GM03348 (cell line): ENCODE measurements at places on chromosomes 2 and 18.

DNA sequence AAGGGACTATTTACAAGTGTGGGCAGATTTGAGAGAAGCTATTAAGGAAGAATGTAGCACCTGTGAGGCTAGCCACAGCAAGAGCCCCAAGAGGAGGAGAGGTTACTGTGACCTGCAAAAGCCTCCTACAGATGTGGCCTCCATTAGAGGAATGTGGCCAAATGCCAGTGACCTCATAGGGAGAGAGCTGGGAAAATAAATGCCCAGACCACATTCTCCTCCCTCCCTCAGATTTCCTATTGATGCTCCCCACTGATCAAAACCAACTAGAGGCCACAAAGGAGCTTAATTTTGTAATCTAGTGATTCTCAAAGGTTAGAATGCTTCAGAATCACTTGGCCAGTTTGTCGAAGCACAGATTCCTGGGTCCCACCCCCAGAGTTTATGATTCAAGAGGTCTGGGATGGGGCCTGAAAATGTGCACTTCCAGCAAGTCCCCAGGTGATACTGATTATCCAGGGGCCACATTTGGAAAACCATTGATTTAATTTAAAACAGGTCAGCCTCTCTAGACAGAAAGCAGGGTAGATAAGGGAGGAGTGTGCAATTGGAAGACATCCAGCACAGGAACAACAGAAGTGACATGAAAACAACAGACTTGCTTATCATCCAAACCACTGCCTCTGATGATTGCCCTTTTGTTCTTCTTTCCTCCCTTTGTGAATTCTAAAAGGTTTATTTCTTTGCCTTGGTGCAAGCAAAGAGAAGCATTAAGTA lies 61.2 kb upstream of the RBBP8 start:
- DNase-seq: no peak

DNA sequence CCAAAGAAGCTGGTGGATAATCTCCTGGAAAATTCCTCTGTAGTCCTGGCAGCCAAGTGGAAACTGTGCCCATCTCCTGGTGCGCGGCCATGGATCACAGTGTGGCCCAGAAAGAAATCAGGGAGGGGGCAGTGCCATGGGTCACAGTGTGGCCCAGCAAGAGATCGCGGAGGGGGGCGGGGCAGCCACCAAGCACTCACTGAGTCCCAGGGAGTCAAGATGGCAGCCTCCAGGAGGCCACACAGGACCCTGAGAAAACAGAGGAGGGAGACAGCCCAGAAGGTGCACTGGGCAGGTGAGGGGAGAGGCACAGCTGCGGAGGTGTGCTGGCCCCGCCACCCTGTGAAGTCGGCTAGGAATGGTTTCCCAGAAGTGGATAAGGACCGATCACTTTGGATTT lies 8.1 kb upstream of the ATP6V1B1 start:
- no peak for DNase-seq

- DNase-seq: peak; percentile 1
Measured at GRCh38 chr2:72034353-72035095, 113.1 kb downstream of the CYP26B1 start.

- DNase-seq: peak; percentile 15
Measured at GRCh38 chr2:63764630-63765029, 77.1 kb upstream of the UGP2 start.

DNA sequence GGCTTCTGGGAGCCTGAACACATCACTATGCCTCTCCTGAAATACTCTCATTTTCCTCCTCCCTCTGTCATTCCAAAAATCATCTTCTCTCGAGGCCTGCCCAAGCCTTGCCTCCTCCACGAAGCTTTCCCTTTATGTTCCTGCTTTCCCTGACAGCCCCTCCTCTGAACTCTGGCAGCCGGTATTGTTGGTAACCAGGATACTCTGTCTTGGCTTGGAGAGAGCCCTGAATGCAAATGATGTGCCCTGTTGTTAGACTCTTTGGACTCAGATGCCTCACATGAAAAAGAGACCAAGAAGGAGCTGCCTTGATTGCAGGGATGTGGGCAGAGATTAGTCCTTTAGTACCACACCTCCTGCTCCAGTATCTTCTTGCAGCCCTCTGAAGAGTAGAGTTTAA lies 138.5 kb upstream of the DLX2 start:
- DNase-seq: no peak

DNA sequence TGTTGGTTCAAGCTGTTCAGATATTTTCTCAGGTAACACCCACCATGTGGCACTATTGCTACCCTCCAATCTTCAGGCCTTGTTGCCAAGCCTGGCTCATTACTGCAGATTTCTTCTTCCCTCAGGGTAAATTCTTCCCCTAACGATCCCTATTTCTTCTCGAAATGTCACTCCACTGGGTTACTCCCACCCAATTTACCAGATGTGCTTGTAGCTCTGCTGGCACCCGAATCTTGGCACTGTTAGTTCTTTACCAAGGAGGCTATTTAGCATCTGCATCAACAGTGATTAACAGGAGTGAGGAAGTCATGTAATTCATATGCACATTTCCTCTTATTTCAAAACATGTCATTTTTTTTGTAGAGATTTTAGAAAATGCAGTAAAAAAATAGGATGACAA lies 217.1 kb upstream of the CYRIA start:
- no peak for DNase-seq

DNA sequence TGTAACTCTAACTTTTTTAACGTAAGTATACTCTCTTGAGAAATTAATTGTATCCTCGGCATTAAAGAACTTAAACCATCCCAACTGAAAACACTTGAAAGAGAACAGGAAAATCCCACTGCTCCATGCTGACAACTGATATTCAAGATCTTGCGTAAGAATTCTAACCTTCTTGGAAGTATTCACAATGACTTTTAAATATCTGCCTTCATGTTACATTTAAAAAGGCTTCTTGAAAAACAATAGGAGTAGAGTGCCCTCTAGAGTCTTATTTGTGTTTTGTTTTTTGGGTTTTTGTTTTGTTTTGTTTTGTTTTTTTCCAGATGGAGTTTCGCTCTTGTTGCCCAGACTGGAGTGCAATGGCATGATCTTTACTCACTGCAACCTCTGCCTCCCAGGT lies 65.4 kb upstream of the DNAJC10 start:
- DNase-seq: peak; percentile 61

GRCh38 chr2:69483696-69484095 lies 46.5 kb upstream of the NFU1 start:
- no peak for DNase-seq

- DNase-seq: no peak
Measured at GRCh38 chr18:6434481-6434880, 19.8 kb upstream of the L3MBTL4 start.

- peak; percentile 27 for DNase-seq
Measured at GRCh38 chr2:25279091-25279651, 62.6 kb downstream of the DNMT3A start.

GRCh38 chr18:46213295-46213694 lies 109.1 kb downstream of the HAUS1 start:
- peak; percentile 45 for DNase-seq

DNA sequence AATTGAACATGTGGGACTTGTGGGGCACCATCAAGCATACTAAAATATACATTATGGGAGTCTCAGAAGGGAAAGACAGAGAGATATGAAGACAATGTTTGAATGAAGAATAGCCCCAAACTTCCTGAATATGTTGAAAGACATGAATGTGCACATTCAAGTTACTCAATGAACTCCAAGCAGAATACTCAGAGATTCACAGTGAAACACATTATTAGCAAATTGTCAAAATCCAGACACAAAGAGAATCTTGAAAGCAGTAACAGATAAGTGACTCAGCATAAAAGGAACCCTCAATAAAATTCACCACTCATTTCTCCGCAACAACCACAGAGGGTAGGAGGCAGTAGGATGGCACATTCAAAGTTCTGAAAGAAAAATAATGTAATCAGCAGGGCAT lies 8.8 kb downstream of the C2orf92 start:
- DNase-seq: no peak

DNA sequence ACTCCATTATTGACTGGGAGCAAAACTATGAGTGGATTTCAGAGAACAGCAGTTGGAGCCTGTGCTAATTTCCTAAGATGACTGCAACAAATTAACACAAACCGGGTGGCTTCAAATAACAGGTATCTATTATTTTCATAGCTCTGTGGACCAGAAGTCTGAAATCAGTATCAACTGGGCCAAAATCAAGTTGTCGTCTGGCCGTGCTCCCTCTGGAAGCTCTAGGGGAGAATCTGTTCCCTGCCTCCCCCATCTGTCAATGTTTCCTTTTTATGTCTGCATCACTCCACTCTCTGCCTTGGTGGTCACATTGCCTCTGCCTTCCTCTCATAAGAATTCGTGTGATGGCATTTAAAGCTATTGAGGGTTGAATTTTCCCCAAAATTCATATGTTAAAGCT lies 269.8 kb downstream of the TMX3 start:
- DNase-seq: no peak

- DNase-seq: no peak
Measured at GRCh38 chr2:77664491-77664890, 142.3 kb upstream of the LRRTM4 start.

- DNase-seq: peak; percentile 25
Measured at GRCh38 chr2:188576651-188577050, 285.0 kb downstream of the GULP1 start.

DNA sequence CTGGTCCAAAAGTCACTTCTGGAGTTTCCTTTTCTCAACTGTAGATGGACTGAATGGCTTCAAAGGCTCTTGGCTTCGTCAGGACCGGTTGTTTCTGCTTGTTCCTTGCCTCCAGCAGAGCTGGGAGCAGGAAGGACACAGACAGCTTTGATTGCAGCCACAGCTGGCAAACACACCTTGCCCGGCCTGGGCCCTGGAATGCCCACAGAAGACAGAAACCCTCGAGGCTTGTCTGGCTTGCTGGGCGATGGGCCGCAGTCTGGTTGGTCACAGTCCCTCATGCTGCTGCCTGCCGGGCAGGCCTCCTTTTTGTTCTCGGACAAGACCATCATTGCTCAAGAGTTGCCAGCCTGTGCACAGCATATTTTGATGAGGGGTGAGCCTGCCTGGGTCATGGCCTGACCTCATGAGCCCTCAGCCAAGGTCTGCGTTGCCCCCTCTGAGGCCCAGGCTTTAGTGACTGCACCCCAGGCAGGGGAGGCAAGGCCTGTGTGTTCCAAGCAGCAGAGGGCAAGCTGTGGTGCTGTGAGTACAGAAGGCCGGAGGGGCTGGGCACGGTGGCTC lies 37.8 kb downstream of the ATP6V1C2 start:
- DNase-seq: no peak

DNA sequence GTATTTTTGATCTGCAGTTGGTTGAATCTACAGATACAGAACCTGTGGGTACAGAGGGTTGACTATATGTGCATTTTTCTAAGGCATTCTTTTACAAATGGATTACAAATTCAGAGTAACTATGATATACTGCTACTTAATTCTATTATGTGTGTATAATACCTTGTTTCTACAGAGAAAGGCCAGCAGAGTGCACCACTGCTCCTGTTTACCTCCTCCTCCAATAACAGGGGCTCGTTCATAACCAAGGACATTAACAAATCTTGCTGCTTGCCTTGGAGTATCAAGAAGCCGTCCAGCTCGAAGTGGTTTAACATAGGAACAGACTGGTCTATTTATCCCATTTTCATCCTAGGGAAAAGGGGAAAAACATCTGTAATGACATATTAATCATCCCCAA lies 16.4 kb downstream of the CEP76 start:
- peak; percentile 8 for DNase-seq

DNA sequence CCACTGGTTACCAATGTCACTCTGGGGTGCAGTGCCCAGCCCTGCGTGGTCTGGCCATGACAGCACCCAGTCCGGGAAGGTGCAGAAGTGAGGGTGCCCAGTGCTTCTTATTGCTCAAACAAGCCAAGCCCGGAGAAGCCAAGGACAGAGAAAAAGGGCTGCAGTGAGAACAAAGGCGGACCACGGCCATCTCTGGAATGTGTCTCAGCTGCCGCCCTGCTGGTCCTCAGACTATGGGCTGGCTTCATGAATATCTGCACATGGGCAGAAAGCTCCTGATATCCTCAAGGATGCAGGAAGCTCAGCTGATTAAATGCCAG lies 28.7 kb downstream of the COPS9 start:
- peak; percentile 4 for DNase-seq
